ENCODE measurements at places on chromosomes 5 and 9.

GRCh38 chr5:11620172-11620571 is 284.1 kb downstream of the CTNND2 start:
- DNase-seq: no peak

GRCh38 chr9:3951161-3951665 is 348.7 kb downstream of the GLIS3 start:
- no peak for DNase-seq

DNA sequence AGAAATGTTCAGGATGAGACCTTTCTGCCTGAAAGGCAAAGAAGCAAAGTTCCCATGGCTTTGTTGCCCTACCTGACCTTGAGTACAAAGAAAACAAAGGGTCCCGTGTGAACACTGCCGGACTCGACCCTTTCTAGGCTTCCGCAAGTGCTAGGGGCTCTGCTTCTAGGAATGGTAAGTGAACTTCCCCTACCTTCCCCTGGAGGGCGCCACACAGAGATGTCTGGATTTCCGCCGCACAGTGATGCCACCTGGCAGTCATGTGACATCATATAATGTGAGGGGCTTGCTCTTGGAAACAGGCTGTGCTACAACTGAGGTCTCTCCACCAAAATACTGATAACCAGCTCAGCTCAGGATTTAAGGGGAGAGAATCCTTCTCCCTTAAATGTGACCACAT is 56.6 kb downstream of the HSD17B3 start:
- DNase-seq: no peak

DNA sequence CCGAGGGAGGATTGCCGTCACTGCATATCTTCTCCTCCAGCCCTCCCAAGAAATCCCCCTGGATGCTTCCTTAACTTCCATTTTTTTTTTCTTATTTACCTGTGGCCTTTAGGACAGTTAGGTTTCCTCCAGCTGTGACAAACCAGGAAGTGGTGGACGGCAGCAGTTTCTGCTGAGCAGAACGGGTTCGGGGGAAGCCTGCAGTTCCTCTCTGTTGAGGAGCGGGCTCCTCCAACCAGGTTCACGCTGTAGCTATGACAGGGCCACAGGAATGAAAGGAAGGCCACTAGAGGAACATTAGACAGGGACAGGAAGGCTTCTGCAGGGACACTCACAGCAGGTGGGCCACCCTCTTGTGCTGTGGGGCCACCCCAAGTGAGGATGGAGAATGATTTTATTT is 76.7 kb upstream of the SYK start:
- DNase-seq: no peak

GRCh38 chr9:71479621-71480020 is 288.7 kb downstream of the CEMIP2 start:
- no peak for DNase-seq

DNA sequence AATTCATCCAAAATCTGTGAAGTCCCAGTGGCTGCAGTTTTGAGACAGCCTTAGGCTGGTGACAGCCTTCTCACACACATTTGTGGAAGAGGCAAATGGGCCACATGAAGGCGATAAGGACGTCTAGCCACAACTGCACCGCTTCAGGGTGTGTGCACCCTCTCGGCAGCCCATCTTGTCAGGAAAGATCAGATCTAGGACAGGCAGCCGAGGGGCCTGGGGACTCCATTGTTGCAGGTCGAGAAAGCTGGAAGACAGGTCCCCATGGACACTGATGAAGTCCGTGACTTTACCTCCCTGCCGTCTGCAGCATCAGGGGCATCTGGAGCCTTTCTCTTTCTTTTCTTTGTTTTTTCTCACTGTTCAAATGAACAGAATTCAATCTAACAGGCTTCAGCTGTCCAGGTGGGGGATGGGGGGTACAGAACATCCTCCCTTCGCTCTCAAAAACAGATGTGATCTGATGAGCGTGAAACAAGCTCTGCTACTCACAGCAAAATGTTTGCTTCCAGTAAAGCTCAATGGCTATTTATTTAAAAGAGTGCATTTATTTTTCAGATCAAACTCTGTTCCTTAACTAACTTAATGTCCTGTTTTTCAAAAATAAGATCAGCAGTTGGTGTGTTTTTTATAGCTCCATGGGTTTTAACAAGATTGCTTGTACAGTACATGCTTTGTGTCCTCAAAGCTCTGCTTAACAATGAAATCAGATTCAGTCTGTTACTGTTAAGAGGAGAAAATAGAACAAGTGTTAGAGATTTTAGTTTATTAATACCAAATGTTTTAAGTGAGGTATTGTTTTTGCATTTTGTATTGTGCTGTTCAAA is 111.8 kb upstream of the OTULINL start:
- no peak for DNase-seq

Data from immature natural killer cell (primary cell).